ENCODE measurements at places on chromosomes 2 and 18.
A peak's percentile ranks its signal among the peaks of the same experiment; 100 is the strongest.

- peak; percentile 38 for DNase-seq
These were observed 36.4 kb upstream of the HAAO start for GRCh38 chr2:42828487-42829425.

GRCh38 chr2:137607722-137608318 lies 356.5 kb upstream of the HNMT start:
- no peak for DNase-seq

DNA sequence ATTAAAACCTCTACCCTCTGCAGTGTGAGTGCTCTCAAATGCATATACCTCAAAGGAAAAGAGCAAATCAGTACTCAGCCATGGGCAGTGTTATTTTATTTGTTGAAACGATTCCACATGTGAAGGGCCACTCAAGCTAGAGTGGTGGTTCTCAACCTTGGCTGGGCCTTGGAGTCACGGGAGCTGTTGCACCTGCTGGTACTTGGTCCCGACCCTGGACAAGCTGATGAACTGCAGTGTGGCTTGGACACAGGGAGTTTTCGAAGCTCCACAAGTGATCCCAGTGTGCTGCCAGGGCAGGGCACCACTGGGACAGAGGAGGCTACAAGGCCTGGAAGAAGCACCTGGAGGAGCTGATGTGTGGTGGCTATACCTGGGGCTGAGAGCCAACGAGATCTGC lies 19.7 kb downstream of the GNLY start:
- no peak for DNase-seq

- DNase-seq, result no peak
These were observed 77.4 kb downstream of the KCNF1 start for GRCh38 chr2:10989151-10989550.

GRCh38 chr2:675982-676646 lies 1.1 kb downstream of the TMEM18 start:
- peak; percentile 31 for DNase-seq

GRCh38 chr2:220005362-220005761 lies 377.9 kb downstream of the SLC4A3 start:
- DNase-seq, result no peak

DNA sequence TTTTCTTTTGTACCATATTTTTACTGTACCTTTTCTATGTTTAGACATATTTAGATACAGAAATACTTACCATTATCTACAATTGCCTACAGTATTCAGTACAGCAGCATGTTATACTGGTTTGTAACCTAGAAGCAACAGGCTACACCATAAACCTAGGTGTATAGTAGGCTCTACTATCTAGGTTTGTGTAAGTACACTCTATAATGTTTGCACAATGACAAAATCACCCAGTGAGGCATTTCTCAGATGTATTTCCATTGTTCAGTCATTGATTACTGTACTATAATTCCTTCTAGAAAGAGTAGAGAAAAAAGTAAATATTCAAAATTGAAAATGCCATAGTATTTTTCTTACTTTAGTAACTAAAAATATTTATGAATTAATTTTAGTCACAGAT lies 490.1 kb upstream of the REG3G start:
- DNase-seq, result no peak

DNA sequence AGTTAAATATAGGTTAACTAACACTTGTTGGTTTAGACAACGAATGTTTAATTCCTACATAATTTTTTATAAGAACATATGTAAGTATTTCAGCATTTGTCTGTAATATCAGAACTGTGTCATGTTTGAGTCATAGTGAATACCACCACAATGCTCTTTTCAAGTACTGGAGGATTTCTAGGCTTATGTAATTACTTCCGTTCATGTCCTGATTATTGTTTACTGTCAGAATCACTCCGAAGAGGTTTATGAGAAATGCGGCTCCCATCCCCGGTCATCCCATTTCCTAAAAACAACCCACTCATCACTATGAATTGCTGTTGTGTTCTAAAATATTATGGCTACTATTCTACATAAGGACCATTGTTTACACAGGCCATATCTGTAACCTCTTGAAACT lies 45.1 kb downstream of the CDH19 start:
- no peak for DNase-seq

Data from stimulated activated CD8-positive, alpha-beta memory T cell treated with anti-CD3 and anti-CD28 coated beads, Interleukin-4, amount 100 ng/mL, for 24 hours (primary cell).